ENCODE measurements at places on chromosomes 1 and 21.

- no peak for DNase-seq
Observed at GRCh38 chr1:185239861-185240260, 77.2 kb downstream of the IVNS1ABP start.

- no peak for DNase-seq
Observed at GRCh38 chr1:169610858-169611257, 19.1 kb downstream of the SELP start.

GRCh38 chr21:26659182-26659581 lies 86.1 kb upstream of the CYYR1 start:
- no peak for DNase-seq

- no peak for DNase-seq
Observed at GRCh38 chr1:6923012-6923411, 137.8 kb downstream of the CAMTA1 start.

GRCh38 chr1:234478152-234478480 lies 863 bp downstream of the TARBP1 start:
- no peak for DNase-seq

- no peak for DNase-seq
Observed at GRCh38 chr21:45037986-45038385, 36.4 kb upstream of the ADARB1 start.

DNA sequence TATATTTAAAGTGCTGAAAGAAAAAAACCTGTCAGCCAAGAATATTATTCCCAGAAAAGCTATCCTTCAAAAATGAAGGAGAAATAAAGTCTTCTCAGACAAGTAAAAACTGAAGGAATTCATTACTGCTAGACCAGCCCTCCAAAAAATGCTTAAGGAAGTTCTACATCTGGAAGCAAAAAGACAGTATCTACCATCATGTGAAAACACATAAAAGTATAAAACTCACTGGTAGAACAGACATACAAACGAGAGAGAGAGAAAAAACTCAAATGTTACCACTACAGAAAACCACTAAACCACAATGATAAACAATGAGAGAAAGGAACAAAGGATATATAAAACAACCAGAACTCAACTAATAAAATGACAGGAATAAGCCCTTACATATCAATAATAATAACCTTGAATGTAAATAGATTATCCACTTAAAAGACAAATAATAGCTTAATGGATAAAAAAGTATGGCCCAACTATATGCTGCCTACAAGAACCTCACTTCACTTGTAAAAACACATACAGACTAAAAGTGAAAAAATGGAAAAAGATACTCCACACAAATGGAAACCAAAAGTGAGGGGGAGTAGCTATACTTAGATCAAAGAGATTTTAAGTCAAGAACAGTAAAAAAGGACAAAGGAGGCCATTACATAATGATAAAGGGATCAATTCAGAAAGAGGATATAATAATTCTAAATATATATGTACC lies 22.0 kb downstream of the NSL1 start:
- DNase-seq = no peak

DNA sequence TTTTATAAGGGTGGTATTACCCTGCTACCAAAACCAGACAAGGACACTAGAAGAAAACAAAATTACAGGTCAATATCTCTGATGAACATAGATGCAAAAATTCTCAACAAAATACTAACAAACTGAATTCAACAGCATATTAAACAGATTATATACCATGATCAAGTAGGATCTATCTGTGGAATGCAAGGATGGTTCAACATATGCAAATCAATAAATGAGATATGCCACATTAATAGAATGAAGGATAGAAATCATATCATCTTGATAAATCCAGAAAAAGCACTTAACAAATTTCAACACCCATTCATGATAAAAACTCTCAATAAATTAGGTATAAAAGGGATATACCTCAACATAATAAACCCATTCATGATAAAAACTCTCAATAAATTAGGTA lies 24.3 kb upstream of the MYBPHL start:
- DNase-seq = no peak

DNA sequence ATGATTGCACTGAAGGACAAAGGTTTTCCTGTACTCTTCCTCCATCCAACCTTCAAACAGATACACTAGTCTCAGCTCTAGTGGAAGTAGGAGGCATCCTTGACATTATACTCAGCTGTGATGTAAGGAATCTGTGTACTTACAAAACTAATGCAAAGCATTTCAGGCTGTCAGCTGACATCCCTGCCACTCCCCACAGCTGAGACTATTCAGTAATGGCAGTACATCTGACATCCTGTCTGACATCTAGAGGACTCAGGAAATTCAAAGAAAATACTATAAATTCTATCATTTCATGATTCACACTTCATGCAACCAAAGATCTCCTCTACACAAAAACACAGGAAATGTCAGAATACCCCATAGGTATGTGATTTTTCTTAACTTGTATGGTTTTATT lies 325.8 kb downstream of the SMYD3 start:
- no peak for DNase-seq

DNA sequence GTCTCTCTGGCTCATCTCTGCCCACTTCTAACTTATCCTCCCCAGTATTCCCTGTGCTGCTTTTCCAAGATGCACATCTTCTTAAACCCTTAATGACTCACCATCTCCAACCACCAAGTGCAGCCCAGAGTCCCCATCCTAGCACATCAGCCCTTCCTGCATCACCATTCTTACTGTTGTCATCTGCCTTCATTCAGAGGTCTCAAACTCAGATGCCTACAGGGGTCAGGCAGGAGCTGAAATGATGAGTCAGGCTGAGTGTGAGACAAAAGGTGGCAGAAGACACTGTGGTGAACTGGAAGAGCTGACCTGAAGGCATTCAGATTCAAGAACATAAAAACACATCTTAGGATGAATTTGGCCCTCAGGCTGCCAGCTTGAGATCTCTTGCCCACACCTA lies 34.6 kb downstream of the OLFML2B start:
- DNase-seq = no peak

GRCh38 chr21:39022863-39023693 lies 160.2 kb downstream of the PSMG1 start:
- DNase-seq = no peak

GRCh38 chr1:21341517-21342078 lies 51.3 kb upstream of the ECE1 start:
- DNase-seq = no peak

DNA sequence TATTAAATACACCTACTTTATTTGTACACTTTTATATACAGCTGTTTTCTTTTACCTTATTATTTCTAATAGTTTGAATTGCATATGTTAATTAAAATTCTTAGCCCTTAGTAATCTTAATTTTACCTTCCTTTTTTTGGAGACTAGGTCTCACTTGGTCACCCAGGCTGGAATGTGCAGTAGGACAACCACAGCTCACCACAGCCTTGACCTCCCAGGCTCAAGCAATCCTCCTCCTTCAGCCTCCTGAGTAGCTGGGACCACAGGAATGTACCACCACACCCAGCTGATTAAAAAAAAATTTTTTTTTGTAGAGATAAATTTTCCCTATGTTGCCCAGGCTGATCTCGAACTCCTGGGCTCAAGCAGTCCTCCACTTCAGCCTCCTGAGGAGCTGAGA lies 15.0 kb upstream of the SDC3 start:
- DNase-seq = no peak

- DNase-seq = peak; percentile 66
Observed at GRCh38 chr1:215507119-215507518, 60.0 kb upstream of the KCTD3 start.

DNA sequence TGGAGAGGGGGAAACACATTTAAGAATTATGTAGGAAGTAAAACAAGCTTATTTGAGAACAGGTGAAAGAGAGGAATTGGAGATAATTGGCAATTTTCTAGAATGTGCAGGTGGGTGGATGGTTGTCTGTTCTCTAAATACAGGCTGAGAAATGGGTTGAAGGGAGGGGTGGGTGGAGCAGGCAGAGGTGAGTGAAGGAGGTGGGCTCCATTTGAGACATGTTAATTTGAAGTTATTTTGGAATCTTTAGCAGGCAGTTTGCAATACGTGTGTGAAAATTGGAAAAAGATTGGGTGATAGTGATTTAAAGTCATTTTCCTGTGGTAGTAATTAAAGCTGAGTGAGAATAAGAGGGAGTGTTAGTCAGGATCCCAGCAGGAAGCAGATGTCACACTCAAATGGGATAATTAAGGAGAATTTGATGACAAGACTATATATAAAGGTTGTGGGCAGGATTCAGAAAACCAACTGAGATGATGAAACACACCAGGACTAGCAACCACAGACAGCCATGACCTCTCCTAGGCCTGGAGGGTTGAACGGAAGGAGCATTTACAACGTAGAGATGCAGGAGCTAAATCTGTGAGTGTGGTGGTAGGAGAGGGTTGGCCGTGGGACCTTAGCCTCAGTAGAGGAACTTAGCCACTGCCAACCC lies 40.6 kb downstream of the CHRM3 start:
- DNase-seq = peak; percentile 36

DNA sequence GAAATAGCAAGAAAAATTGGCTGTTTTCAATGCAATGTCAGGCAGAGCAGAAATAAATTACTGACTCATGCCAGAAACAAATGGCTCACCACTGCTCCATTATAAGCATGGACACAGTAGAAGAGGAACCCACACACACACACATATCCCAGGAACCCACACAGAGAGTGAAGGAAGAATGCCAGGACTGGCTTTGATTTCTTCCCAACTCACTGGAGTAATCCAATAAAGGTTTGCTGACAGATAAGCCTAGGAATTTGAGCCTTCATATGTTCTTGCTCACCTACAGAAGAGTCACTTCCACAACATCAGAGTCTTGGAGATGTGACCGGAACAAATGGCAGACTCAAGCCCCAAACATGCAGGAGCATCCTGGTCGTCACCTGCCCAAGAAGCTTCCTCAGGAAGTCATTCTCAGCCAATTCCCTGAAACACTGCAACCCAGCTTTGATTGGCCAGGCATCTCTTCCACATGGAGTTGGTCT lies 2.2 kb downstream of the SH3BP5L start:
- peak; percentile 72 for DNase-seq

GRCh38 chr1:8121261-8122159 lies 95.4 kb upstream of the ERRFI1 start:
- DNase-seq = no peak

DNA sequence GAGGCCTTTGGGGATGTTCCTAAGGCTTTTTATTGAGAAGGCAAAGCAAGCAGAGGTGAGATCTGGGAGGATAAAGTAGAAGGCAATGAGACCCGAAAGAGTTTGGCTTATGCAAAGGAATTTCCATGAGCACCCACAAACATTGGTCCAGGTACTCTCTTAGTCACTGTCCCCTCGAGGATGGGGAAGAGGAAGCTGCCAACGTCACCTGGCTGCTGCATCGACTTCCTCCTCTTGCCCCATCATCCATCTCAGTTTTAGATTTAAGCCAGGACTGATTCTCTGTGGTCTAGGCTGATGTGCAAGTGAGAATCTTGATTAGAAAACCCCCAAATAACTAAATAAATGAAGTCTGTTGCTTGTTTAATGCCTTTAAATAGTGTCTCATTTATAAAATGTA lies 28.7 kb downstream of the RUNX1 start:
- no peak for DNase-seq

DNA sequence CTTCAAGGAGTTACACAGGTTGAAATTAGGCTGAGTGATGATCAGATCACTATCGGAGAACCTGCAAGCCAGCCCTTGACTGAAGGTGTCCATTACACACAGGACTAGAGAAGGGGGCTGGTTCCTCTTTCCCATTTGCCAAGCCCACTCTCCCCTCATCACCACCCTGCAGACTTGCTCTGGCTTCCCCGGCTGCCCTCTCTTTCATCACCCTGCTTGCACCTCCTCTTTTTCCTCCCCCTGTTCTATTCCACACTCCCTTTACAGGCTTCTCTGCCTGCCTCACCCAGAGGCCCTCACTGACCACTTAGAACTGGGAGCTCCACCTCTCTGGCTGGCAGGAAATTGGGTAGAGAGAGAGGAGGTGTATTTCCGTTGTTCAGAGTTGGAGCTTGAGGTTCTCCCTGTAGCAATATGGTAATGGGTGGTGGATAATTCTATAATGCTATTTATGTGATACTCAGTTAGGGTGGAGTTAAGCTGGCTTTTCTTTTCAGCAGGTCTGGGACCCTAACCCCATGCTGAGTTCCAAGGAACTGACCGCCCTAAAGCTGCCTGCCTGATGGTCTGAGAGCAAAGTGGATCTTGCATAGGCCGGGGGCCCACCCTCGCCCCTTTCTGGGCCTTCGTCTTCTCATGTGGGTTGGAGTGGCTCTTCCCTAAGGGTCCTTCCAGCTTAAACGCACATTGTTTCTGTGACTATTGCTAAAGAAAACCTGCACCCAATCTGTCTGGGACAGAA lies 111.8 kb upstream of the ADAR start:
- DNase-seq = no peak

DNA sequence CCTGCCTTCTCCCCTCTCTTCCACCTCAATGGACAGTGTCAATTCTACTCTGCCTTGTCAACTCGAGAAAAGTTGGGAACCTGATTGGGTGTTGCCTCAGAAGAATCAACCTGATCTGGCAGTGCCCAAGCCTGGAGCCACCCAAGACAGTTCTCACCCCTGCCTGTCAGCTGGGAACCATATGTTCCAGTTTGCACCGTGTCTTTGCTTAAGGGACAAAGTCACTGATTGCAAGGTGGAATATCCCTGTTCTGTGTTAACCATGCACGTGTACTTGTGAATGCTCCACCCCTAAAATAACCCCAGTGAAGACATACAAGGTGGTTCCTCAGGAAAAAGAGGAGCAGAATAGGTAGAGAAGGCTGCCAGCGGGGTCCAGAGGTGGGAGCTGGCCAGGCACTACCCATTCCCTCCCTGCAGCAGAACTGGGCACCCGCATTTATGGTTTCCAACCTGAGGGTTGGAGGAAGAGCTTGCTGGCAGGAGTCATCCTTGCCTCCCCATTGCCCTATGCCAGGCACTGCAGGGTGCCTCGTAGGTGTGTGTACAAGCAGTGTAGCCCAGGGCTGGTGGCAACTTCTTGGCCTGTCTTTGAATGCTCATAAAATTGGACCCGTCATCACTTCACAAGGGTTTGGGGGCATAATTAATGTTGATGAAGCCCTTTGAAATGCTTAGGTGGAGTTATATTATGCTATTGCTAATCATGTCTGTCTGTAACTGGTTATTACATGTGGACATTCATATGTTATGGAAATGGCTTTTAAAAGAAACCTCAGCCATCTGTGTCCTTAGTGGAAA lies 11.3 kb downstream of the NIPAL3 start:
- DNase-seq = no peak

DNA sequence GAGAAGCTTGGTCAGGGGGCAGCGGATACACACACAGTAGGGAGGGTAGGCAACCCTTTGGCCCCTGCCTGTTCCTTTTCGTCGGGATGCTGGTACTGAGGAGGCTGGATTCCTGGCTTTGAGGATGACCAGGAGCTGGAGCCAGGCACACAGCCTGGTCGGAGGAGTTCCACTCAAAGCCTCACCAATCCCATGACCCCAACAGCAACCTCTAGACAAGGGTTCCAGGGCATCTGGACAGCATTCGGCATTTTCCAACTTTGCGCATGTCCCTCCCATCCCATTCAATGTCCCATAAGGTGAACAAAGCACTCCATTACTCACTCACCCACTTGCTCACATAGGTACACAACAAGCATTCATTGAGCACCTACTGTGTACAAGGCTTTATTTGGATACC lies 42.6 kb upstream of the HMGB4 start:
- DNase-seq = no peak

GRCh38 chr21:29296446-29296845 lies 2.3 kb upstream of the BACH1 start:
- no peak for DNase-seq

GRCh38 chr1:24094554-24094953 lies 17.4 kb downstream of the MYOM3 start:
- no peak for DNase-seq

- DNase-seq = no peak
Observed at GRCh38 chr1:155186794-155187455, 13.3 kb downstream of the TRIM46 start.

GRCh38 chr1:226372885-226373284 lies 35.0 kb downstream of the PARP1 start:
- DNase-seq = no peak

GRCh38 chr1:207459008-207459407 lies 4.9 kb downstream of the CR2 start:
- no peak for DNase-seq

Data from fibroblast of skin of left quadriceps (primary cell).